ENCODE measurements at places on chromosomes 11 and 22.

GRCh38 chr11:110860461-110860860 is 148.2 kb upstream of the ARHGAP20 start:
- DNase-seq: no peak

DNA sequence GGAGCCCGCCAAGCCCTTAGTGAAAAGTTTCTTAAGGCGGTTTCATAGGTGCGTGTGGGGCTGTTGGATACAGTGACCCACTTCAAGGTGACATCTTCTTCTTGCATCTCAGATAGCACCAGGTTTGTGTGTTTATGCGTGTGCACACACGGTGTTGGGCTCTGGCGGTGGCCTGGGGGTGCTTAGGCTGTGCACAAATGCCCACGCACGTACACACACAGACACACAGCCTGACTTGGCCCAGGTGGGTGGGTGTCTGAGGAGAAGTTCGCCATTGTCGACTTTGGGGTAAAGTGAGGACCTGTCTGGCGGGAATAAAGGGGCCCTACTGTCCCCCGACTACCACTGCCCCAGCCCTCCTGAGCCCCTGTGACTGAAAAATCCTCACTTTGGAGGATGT is 103.8 kb downstream of the KCNQ1 start:
- DNase-seq: no peak

DNA sequence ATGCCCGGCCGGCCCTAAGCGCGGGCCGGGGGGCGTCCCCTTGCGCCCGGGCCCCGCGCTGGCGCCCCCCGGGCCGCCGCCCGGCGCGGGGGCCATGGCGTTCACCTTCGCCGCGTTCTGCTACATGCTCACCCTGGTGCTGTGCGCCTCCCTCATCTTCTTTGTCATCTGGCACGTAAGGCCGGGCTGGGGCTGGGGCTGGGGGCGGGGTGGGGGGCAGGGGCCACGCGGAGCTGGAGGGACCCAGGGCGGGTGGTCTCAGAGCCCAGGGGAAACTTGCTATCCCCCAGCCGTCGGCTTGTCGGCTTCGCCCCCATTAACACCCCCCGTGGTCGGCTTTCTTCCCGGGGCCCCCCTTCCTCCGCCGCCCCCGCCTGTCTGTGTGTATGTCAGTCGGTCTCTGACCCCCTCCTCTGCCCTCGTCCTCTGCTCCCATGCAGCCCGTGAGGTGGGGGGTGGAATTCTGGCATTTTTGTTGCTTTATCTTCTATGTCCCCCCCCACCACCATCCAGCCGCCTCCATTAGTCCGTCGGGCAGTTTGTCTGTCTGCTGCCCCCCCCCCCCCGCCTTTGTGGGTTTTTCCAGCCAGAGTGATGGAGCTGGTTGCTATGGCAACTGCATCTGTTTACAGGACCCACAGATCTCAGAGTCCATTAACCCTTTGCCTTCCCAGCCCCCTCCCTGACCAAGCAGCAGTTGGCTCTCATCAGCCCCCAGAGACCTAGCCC is 552 bp downstream of the CNIH2 start:
- DNase-seq: no peak

DNA sequence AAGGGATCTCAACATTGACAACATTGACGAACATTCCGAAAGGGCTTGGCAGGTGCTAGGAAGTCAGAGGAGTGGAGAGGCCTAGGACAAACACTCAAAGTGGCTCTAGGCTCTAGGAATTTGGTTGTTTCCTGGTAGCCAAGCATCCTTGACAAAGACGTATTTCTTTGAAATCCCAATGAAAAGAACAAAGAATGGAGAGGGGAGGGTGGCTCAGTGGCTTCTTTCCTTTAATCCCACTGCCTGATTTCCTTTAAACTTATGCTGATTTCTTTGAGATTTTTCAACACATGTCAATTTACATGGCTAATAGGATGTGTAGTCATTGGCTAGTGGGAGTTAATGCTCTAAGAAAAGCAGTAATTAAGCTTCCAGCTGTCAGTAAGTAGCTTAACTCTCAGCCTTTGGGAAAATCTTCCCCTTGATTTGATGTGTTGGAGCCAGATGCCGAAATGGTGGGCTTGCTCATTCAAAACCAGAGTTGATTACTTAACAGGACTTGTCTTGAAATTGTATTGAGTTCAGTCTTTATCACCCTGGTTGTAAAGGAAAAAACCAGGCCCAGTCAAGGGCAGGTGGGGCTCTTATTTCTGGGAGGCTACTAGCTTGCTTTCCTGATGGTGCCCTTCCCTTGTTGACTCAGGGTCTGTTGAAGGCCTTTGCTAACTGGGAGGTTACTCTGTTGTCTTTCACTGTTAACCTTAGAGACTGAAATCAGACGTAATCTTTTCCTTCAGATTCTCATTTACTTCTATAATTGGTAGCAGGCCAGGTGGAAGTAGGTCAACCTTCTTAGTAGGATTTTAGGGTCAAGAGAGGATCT is 44.6 kb upstream of the SORL1-AS1 start:
- DNase-seq: no peak

GRCh38 chr11:36622431-36623136 is 24.5 kb upstream of the RAG2 start:
- DNase-seq: peak; percentile 18

GRCh38 chr11:1717745-1718144 is 20.8 kb downstream of the KRTAP5-6 start:
- DNase-seq: no peak

DNA sequence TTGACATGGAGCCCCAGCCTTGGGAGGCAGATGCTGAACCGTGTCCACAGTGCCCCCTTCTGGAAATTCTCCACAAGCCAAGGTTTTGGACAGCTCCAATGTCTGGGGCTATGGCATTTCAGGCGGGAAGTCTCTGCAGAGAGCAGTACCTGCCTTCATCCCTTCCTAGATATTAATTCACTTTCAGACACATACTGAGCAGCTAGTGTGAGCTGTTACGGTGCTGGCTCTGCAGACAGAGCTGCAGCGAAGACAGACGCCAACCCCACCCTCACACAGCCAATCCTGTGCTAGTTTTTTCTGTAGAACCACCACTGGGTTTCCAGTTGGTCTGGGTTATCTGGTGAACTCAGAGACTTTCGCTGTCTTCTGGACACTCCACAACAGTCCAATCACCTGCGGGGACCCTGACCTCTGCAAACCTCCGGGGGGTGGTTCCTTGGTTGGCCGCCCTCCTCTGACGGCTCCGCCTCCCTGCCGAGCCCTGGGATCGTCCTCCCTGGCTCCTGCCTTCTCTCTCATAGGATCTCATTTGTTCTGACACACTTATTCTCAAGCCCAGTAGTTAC is 9.1 kb downstream of the LMF2 start:
- no peak for DNase-seq

DNA sequence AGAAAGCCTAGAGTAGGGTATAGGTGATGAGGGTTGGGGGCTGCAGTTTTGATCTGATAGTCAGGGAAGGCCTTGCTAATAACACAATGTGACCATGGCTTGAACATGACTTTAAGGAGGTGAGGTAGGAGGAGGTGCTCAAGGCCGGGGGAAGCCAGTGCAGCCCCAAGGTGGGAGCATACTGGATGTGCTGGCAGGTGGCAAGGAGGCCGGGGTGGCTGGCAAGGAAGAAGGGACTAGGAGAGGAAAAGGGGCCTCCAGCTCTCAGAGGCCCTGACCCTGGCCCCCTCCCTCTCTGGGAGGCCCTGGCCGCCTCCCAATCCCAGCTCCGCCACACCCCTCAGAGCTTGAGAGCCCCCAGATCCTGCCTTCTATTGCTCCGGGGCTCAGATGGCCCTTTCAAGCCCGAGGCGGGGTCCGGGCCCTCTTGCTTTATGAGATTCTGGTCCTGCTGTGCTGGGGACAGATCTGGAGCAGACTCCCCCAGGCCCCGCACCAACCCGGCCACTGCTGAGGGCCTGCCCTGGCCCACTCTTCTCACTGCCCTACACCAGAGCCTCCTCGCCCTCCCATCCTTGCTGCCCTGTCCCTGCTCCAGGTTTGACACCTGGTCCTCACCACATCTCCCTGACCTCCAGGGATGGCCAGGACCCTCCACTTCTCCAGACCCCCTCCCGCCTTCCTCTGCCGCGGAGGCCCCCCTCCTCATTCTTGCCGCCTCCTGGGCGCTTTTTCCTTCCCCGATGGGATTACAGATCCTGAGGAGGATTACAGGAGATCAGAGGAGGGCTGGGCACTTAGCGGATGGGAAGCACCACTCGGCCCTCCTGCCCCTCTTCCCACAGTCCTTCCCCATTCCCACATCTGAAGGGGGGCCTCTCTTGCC is 1.8 kb downstream of the PITPNM1 start:
- no peak for DNase-seq

- no peak for DNase-seq
Measured at GRCh38 chr11:31233425-31233824, 136.1 kb downstream of the DCDC1 start.

DNA sequence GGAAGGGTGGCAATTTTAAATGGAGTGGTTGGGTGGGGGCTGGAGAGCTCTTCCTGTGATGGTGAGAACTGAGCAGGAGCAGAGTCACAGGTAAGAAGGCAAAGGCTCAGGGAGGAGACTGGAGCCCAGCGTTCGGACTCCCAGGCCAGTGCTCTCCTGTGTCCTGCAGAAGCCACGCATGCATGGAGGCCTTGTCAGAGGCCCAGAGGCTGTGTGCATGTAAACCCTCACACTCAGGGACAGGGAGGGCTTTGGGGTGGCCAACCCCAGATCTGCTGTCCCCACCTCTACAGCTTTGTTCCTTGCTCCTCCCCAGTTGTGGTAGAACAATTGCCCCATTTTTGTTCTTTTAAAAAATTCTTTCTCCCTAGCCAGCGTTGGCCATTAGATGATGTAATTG is 130.4 kb upstream of the PARVA start:
- no peak for DNase-seq

DNA sequence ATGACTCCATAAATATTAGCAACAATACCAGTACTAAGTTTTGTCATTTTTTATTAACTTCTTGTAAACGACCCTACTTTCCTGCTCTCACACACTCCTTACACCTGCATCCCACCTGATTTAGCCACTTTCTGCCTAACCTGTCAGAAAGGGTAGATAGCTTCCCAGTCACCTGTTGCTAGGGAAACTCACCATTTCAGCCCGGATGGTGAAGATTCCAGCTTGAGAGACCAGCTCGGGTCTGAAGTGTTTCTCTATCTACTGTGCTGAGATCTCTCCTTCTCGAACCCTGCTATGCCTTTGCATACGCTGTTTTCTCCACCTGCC is at the start of gene PARVG:
Gene PARVG (plus strand): TSS at position 220 of the 327 bp plus-strand sequence. CDS start 2,405 bp downstream, outside the sequence.
- DNase-seq: no peak

DNA sequence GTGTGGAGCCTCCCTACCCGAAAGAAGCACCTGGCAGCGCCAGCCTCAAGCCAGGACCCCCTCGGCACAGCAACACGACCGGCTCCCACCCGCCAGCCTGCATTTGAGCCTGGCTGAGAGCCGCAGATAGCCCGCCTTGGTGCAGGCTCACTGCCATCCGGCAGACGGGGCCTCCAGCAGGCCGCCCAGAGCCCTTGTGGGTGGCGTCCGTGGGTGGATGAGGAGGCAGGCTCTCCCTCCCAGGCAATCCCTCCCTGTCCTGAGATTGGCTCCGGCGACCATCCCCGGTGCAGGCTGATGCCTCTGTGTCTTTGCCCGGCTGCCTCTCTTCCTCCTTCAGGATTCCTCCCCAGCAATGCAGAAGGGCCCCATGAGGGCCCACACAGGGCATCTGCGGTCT is 1527.9 kb downstream of the BRD1 start:
- DNase-seq: no peak

- DNase-seq: no peak
Measured at GRCh38 chr11:68928136-68928880, 24.6 kb downstream of the IGHMBP2 start.

GRCh38 chr11:13152264-13152663 is 125.3 kb upstream of the BMAL1 start:
- DNase-seq: no peak

- DNase-seq: no peak
Measured at GRCh38 chr11:119322360-119322739, 5.4 kb upstream of the MCAM start.

- DNase-seq: no peak
Measured at GRCh38 chr22:37896181-37896592, 9.9 kb upstream of the MICALL1 start.

GRCh38 chr22:30226192-30226832 is 20.2 kb downstream of the LIF start:
- no peak for DNase-seq

DNA sequence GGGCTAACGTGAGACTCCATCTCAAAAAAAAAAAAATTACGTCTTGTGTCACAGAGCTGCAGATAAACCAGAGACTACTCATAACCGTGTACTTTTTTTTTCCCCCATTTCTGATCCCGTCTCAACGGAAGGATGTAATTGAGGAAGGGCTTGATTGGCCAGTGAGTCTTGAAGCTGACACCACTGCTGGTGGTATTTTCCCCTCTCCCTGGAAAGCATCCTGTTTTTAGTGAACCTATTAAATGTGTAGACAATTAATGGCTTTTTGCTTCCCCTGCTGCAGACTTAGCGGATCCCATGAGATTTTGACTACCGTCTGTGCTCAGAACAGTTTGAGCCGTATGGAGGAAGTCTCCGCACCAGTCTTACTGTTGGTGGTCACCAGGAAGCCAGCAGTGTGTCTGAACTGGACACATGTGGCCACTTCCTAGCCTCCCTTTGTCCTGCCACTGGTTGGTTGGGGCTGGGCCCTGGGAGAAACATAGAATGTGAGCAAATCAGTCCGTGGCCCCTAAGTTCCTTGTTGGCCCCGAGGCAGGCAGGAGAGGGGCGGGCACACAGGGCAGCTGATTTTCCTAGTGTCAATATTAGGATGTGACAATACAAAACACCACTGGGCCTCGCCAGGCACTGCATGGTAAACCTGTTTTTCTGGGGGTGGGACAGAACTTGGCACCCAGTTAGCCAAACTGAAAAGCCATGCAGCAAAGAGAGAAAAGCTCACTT is 3.1 kb downstream of the BIK start:
- no peak for DNase-seq

DNA sequence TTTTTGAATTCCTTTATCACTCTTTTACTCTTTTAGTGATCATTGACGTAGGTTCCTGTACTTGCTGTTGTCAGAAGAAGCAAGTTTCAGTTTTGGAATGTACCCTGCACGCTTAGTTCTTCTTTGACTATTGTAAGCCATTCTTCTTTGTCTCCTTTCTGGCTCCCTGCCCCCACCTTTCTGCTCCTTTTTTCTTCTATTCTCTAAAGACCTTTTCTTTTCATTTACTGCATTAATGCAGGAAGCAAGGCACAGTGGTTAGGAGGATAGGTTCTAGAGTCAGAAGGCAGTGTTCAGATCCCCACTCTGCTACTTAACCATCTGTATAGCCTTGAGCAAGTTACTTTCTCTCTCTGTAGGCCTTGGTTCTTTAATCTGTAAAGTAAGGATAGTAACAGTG is 33.7 kb upstream of the RAG2 start:
- no peak for DNase-seq

DNA sequence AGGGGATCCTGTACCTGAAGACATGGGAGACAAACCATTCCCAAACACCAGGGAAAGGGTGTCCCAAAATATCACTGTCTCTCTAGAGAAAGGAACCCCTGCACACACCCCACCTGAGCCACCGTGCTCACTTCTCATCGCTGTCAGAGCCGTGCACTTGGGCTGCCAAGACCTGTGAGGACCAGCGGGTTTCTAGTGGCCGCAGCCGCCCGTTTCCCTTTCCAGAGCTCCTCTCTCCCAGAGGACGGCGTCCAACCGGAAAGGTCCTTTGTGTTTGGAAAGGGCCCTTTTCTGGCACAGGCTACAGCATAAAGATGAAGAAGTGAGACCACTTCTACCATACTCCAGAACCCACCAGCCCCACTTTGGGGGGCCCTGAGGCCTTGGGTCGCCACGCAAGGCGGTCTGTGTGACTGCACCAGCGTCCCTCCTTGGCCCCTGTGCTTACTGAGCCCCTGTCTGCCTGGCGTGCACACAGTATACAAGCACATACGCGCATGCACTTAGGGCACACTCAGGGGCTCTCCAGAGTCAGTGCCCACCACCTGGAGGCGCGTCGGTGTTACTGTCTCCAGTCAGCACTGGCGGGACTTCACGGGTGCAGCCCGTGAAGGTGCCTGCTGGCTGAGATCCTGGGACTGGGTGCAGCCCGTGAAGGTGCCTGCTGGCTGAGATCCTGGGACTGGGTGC is 381.8 kb downstream of the TBC1D22A start:
- DNase-seq: no peak
